ENCODE measurements at places on chromosomes 13 and 19.

DNA sequence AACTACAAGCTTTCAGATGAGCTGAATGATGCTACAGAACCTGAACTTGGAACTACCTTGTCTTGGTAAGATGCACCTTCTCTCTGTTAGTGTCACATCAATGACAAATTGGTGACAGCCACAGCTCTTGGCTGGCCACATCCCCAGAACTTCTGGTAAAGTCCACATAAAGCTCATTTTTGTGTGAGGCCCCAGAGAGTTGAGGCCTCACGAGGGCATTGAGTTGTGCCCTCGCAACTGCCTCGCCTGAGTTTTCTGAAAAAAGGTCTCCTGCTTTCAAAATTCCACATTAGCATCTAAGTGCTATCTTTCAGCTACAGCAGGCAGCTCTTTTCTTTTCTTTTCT lies 42.6 kb downstream of the MRPL57 start:
- DNase-seq, result no peak

- no peak for DNase-seq
These were observed 408.0 kb downstream of the DIAPH3 start for GRCh38 chr13:59755632-59756290.

- no peak for DNase-seq
These were observed 202.2 kb downstream of the SUCLA2 start for GRCh38 chr13:47798906-47799305.

DNA sequence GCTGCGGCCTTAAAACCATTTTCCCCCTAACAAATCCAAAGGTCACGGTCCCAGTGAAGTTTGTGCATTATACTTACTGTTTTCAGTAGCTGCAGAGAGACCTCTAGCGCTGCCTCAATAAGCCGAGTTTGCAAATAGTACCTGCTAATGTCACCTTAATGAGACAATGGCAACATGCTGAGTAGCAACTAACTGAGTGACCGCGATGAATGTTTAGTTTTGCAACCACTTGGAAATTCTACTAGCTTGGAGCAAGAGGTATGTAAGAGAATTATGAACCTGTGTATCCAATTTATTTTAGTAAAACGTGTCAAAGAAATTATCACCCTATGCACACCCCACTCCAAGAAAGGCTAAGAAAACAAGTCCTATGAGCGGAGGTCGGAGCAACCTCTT lies 1.2 kb downstream of the KPNA3 start:
- no peak for DNase-seq

- no peak for DNase-seq
These were observed 187.6 kb downstream of the STK24 start for GRCh38 chr13:98389319-98389718.

DNA sequence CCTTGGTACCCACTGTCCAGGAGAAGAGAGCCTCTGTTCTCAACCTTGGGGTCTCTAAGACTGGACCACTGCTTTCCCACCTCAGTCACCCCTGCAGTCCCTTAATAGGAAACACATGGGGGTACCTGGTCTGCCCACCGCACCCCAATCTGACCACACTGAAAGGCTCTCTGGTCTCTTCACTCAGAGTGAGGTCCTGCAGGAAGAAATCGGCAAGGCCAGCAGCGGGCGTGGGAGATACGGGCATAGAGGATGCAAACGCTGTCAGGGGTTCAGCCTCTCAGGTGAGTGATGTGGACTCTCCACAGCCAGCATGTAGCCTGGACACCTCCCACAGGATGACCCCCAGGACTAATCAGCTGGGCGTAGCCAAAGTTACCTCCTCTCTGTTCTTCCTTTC lies 3.5 kb downstream of the SIGLEC9 start:
- DNase-seq, result no peak

DNA sequence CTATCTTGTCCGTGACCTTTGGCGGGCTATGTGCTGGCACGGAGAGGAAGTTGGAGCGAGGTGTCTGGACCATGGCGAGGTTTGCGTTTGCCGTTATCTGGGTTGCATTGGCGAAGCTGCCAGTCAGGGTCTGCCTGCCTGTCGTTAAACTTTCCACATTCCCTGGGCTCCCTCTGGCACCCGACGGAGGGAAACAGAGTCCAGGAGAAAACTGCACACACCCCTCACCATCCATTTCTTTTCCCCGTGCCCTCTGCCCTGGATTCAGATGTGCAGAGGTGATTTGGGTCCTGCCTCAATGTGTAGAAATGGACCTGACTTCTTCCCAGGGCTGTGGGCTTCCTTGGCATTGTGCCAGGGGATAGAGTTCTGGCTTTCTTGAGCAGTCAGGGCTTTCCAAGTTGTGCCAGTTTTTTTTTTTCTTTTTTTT lies 142.4 kb downstream of the URI1 start:
- no peak for DNase-seq

GRCh38 chr19:17376935-17377600 lies at the start of gene PLVAP:
TSS of gene PLVAP (minus strand) at chr19:17377342. CDS start at chr19:17377288, 54 bp downstream.
- no peak for DNase-seq

GRCh38 chr13:110850840-110851239 lies 64.0 kb downstream of the ANKRD10 start:
- no peak for DNase-seq

- no peak for DNase-seq
These were observed 33.9 kb upstream of the SLC7A10 start for GRCh38 chr19:33259539-33259938.

- no peak for DNase-seq
These were observed 6.6 kb upstream of the CD79A start for GRCh38 chr19:41870401-41870873.

- no peak for DNase-seq
These were observed 7.6 kb upstream of the PRKD2 start for GRCh38 chr19:46724468-46724867.

DNA sequence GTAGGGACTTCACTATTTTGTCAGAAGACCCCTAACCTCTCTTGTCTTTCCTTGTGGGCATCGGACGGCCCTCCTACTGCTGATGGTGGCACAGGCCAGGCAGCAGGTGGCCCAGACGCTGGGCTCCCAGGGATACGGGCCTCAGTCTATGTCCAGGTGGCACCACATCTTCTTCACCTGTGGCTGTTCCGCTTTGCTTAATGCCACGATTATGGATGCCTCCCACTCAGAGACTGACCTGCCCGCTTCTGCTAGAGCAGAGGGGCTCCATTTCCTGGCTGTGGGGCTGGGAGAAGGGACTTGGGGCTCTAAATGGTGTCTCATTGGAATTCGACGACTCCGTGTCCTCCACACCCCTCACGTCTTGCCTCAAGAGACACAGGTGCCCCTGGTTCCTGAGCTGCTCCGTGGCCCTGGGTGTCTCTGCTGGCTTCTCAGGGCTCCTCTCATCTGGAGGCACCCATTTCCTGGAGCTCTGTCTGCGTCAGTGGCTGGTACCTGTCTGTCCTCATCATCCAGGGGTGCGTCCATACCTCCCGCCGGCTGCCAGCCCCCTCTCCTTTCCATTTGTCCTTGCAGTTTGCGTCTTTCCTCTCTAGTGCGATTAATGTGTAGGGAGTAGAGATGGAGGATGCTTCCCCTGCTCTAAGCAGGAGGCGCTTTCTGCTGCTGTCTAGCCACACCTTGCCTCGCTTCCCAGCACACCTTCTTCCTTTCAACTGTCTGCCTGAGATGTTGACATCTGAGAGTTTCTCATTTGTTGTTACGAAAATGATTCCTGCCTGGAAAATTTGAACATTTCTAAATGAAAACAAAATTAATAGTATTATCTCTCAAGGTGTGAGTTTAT lies 63.4 kb downstream of the TEX29 start:
- DNase-seq, result no peak

DNA sequence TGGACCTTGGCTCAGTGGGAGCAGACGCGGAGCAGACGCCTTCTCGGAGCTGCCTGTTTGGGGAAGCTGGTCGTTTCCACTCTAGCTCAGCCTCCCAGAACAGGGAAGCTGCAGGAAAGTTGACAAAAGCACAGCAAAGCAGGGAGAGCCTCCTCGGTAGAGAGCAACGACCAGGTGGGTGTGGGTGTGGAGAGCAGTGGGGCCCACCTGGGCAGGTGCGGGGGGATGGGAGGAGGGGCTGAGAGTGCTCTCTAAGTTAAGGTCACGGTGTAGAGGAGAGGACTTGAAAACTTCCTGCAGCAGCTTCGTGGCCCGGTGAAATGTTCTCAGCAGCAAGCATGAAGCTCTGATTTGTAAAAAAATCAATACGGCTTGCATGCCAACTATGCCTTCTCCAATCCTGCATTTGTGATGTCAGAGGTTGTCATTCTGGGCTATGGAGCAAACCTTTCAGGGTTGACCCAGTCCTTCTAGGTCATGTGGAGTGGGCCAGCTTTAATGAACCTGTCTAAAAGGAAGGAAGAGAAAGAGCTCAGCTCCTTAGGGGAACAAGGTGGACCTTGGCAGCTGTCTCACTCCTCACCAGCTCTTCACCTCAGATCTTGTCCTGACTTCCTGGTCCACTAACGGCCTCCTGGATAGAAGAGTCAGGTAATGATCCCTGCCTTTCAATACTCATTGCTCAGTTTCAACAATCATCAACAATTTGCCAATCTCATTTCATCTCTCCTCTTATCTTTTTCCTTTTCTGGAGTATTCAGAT lies 85.8 kb upstream of the UBL3 start:
- DNase-seq, result no peak

- no peak for DNase-seq
These were observed 7.1 kb upstream of the KLK14 start for GRCh38 chr19:51089786-51090185.

DNA sequence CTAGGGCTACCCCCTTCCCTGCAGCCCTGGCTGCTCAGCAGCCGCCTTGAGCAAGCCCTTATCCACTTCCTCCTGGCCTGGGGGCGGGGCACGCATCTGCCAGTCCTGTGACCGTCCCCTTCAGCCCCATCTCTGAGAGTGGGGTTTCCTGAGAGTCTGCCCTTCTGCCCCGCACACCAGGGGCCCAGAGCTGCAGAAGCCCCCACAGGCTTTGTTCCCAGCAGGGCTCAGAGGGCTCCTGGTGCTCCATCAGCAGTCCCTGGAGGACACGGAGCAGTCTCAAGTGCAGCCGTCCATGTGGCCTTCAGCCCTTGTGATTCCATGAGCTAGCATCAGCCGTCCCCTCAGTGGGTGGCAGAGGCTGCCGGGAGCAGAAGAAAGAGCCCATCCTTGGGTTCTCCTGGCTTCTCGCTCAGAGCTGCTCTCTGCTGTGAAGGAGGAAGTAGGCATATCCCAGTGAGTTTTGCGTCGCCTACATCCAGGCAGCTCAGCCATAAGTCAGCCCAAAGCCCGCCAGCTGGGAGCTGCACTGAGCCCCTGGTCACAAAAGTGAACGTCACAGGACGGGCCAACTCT lies 16.3 kb downstream of the MYO9B start:
- DNase-seq, result no peak

Measured in left lung (tissue), 14 donors.